Dermis blood vessel endothelial cell (primary cell): ENCODE measurements at places on chromosomes 13 and 19. TPM values are rescaled to one million over a fixed set of nuclear protein-coding genes. Genes with fewer than 3 reads are reported as not detected.

GRCh38 chr19:6101291-6101825, 8.9 kb downstream of the RFX2 start:
- DNase-seq = no peak

- DNase-seq = no peak
Measured at GRCh38 chr13:58165617-58166016, 534.1 kb downstream of the PCDH17 start.

GRCh38 chr19:19463348-19464117, 51.8 kb downstream of the TSSK6 start:
- DNase-seq = peak; percentile 63

DNA sequence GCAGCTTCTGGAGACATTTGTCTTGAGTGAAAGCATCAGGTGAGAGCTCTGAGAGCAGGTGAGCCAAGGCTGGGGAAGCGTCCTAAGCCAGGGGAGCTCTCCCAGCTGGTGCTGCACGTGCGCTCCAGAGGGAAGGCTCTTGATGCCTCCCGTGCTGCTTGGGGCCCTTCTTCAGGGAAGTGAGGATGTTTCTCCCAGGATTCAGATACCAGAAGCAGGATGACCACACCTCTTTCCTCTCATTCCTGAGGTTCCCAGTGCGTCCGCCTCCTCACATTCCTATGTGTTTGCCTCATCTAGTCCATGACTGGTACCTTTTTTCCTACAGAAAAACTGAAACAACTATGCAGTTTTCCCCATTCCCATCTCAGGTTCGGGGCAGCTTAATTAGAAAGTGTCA, 231.0 kb upstream of the IRS2 start:
- DNase-seq = peak; percentile 33

ZNF558 gene
- 1.8 and 5.1 TPM in 2 replicates for total RNA-seq

ATP4A gene
- total RNA-seq = not detected in 2 replicates

CCDC9 gene
- 3.4 and 4.9 TPM in 2 replicates for total RNA-seq

DNA sequence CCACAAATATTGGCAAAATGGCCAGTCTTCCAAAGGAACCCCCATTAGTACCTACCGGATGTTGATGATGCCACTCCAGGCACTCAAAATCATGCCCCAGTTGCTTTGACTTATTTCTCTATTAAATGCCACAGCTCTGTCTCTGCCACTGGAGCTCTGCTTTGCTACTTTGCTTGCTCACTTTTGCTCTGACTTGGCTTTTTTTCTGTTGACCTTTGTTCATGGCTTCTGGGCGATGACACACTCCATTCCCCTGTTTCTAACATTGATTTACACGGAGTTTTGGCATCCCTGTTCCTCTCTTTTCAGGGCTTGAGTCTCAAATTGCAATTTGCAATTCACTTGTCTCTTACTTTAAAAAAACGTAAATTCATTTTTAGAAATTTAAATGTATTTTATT, 217.1 kb upstream of the SPRY2 start:
- DNase-seq = no peak

GRCh38 chr19:3721131-3721886, 13.1 kb downstream of the TJP3 start:
- peak; percentile 90 for DNase-seq

DNA sequence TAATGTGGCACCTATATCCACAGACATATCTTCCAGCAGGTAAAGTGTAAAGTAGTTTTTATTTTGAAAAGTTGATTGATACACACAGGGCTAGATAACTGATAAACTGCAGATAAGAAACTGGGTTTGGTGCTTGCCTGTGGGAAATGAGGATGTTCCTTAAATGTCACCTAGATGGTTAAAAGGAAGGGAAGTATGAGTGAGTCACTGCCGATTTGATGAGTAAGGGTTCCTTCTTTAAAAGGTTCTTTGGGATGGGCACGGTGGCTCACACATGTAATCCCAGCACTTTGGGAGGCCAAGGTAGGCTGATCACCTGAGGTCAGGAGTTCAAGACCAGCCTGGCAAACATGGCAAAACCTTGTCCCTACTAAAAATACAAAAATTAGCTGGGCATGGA, 73.8 kb upstream of the FRY start:
- DNase-seq = no peak

GRCh38 chr19:6292006-6292405, 12.2 kb upstream of the MLLT1 start:
- peak; percentile 24 for DNase-seq

DNA sequence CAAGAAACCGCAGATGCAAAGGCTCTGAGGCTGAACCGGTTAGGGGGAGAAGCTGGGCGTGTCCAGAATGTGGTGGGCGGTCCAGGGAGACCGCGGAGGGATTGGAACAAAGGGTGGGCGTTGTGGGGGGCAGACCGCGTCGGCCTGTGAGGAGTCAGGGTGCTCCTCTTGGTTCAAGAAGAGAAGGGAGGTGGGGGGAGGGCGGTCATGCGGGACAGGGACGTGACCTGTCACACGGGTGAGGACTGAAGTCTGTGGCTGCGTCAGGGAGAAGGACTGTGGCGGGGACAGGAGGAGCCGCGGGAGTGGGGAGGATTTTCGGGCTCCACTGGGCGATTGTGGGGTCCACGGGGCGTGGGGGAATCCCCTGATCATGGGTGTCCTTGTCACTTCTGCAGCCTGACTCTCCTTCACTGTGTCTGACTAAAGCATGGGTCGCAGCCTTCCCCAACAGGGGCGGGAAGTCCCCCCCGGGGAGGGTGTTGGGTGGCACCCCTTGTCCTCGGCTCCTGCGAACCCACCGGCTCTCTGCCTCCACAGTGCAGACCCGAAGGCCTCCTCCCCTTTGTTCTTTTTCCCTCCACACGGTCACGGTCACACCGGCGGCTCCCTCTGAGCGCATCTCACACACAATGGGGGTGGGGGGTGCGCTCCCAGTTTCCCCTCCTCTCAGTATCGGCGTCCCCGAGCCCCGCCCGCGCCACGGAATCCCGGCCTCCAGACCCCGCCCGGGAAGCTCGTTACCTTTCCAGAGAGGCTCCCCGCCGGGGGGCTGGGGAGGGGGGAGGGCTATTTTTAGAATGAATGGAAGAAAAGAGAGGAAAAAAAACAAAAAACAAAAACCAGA, 16.4 kb upstream of the KCNN1 start:
- no peak for DNase-seq

RNF17 gene
- total RNA-seq = 0.09 TPM in 1 of 2 replicates, not detected in the other

- DNase-seq = peak; percentile 39
Measured at GRCh38 chr13:92187378-92187989, 789.1 kb downstream of the GPC5 start.

DNA sequence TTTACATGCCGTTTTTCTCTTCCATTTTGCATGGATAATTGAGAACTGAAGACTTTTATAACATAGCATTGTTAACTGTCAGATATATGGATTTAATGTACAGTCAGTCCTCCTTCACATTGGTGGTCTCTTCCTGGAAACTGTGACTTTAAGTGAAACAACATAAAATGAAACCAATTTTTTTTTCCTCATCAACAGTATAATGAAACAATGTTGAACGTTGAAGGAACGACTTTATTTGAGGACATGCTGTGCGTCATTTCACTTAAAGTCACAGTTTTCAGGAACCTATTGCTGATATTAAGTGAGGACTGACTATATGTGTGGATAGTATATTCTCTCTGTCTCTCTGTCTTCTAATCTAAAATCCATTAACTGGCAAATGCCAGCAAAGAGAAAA, 54.8 kb downstream of the COG3 start:
- no peak for DNase-seq

OVOL3 gene
- not detected in 2 replicates for total RNA-seq

GRCh38 chr13:27359199-27359821, 65.1 kb upstream of the GTF3A start:
- DNase-seq = peak; percentile 77

IZUMO2 gene
- not detected in 2 replicates for total RNA-seq

DNA sequence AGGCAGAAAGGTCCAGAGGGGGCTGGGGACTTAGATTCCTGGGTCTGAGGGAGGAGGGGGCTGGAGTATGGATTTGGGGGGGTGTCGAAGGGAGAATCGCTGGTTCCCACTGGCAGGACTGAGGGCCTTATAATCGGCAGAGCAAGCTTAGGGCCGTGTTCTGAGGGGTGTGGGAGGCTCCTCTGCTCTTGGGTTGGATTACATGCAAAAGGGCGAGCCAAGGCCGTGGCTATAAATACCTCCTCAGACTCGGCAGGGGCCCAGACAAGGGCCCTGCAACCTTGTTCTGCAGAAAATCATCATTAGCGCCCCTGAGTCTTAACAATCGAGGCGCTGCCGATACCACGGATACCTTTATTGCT, 707 bp upstream of the MAMSTR start:
- no peak for DNase-seq

- peak; percentile 84 for DNase-seq
Measured at GRCh38 chr13:42110410-42111155, 62.1 kb downstream of the DGKH start.

ZNF358 gene
- 20.9 and 36.6 TPM in 2 replicates for total RNA-seq

CCNE1 gene
- 5.3 and 8.1 TPM in 2 replicates for total RNA-seq

- no peak for DNase-seq
Measured at GRCh38 chr13:92989301-92989700, 237.3 kb upstream of the GPC6 start.

GRCh38 chr19:37537391-37537947, 30.7 kb downstream of the ZNF793 start:
- DNase-seq = no peak

KLK13 gene
- total RNA-seq = not detected in 2 replicates

GRCh38 chr13:33394294-33394932, 108.9 kb upstream of the STARD13 start:
- no peak for DNase-seq

ZNF560 gene
- 0.14 and 0.68 TPM in 2 replicates for total RNA-seq

- DNase-seq = no peak
Measured at GRCh38 chr19:11649941-11650340, 52.7 kb downstream of the ZNF627 start.

GRCh38 chr19:5124111-5124855, 155.4 kb downstream of the KDM4B start:
- no peak for DNase-seq

MISP gene
- 0.05 TPM in 1 of 2 replicates, not detected in the other for total RNA-seq

SLC7A10 gene
- total RNA-seq = 0.17 TPM in 1 of 2 replicates, not detected in the other

ZNF763 gene
- total RNA-seq = 1.6 and 3.1 TPM in 2 replicates

GRCh38 chr19:9842834-9843625, 7.9 kb downstream of the PIN1 start:
- no peak for DNase-seq

SHC2 gene
- total RNA-seq = 8.3 and 11.3 TPM in 2 replicates

- DNase-seq = no peak
Measured at GRCh38 chr13:43915451-43915850, 35.7 kb downstream of the LACC1 start.
